Left ventricle myocardium inferior (tissue), 1 donor: ENCODE measurements at places on chromosomes 1 and 21. TPM values are rescaled to one million over a fixed set of nuclear protein-coding genes. Genes with fewer than 3 reads are reported as not detected.

PRUNE1 gene
- 42.8 TPM for total RNA-seq

GRCh38 chr21:45407629-45408247, 2.8 kb downstream of the COL18A1 start:
- DNase-seq: peak; percentile 15

OR2T29 gene
- total RNA-seq: not detected

C1orf87 gene
- total RNA-seq: not detected
